ENCODE measurements at places on chromosomes 1 and 21.

- no peak for DNase-seq
Observed at GRCh38 chr1:234912548-234913277, 215.9 kb downstream of the TOMM20 start.

GRCh38 chr1:29197590-29197924 is 15.9 kb upstream of the SRSF4 start:
- peak; percentile 56 for DNase-seq

DNA sequence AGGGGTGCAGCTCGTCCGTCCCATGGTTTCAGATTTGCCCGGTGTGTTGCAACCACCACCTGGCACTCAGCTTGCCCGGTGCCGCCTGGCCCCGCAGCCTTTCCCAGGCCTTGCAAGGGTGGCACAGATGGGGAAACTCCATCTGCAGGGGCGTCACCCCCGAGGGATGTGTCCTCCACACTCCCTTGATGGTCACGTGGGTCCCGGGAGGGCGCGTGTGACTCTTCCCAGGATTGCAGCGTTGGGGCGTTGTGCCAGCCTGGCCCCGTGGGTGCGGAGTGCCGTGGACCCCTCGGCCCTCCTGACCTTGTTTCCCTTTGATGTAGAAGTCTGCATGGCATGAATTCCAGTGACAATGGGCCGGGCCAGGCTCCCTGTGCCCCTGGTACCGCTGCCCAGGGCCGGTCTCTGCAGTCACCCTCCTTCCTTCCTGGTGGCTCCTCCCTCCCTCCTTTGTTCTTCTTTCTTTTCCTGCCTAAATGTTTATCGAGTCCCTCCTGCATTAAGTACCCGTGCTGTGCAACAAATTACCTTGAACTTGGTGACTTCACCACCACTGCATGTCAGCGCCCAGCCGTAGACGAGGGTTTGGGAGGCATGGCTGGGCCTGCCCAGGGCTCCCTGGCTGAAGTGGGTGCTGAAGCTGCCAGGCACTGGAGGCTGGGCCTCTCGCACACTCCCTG is 22.9 kb downstream of the RRP1 start:
- DNase-seq, result no peak

DNA sequence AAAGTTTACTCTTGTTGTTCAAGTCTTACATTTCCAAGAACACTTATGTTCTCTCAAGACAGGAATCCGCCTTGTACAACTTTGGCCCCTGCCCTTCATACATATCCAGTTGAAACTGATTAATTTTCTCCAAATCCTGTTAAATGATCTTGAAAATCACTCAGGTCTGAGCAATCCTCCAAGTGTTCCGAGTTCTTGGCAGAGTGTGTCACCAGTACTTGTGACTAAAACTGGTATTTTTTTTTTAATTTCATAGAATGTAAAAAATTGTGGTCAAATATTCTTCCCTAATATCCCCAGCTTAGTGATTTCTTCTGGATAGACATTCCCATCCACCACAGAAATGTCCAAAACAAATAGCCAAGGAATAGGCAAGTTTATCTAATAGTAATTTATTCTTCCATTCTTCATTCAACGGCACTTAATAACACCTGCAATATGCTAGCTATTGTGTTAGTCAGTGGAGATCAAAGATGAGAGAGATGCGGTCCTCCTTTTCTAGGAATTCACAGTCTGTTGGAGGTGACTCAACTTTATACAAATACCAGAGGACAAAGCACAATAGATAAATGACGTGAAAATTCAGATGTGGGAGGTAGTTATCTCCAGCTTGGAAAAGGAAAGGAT is 71.4 kb downstream of the DIRAS3 start:
- DNase-seq, result peak; percentile 72

GRCh38 chr1:30707412-30708360 is 15.7 kb downstream of the MATN1 start:
- DNase-seq, result peak; percentile 64

DNA sequence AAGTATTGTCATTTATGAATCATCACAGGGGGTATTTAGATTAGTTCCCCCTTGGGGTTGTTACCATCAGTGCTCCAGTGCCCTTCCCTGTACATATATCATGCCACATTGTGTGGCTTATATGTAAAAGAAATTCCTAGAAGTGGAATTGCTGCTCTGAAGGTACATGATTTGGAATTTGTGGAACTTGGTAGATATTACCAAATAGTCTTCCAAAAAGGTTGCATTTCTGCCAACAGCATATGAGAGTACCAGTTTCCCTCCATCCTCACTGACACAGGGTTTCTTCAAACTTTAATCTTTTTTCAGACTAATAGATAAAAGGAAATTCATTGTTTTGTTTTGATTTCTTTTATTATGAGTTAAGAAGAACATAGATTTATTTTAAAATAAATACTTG is 41.3 kb downstream of the AKNAD1 start:
- no peak for DNase-seq

GRCh38 chr21:35925497-35925896 is 134.8 kb downstream of the SETD4 start:
- peak; percentile 14 for DNase-seq

DNA sequence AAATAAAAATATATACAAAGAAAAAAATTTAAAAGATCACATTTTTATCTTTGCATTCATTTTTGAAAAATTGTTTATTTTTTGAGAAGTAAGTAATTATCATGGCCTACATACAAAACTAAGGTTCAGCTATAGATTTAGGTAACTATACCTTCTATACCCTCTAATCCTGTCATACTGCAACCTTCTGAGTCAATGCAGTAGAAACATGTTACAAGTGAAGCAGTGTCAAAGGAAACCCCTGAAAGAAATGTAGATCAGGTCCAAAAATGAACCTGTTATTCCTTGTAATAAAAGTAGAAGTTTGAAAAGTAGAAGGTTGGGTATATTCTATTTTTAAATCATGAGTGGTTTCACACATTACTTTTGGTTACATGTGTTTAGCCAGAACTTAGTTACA is 51.3 kb downstream of the PTGS2 start:
- no peak for DNase-seq

- peak; percentile 27 for DNase-seq
Observed at GRCh38 chr1:195584870-195585624, 1023.2 kb downstream of the KCNT2 start.

DNA sequence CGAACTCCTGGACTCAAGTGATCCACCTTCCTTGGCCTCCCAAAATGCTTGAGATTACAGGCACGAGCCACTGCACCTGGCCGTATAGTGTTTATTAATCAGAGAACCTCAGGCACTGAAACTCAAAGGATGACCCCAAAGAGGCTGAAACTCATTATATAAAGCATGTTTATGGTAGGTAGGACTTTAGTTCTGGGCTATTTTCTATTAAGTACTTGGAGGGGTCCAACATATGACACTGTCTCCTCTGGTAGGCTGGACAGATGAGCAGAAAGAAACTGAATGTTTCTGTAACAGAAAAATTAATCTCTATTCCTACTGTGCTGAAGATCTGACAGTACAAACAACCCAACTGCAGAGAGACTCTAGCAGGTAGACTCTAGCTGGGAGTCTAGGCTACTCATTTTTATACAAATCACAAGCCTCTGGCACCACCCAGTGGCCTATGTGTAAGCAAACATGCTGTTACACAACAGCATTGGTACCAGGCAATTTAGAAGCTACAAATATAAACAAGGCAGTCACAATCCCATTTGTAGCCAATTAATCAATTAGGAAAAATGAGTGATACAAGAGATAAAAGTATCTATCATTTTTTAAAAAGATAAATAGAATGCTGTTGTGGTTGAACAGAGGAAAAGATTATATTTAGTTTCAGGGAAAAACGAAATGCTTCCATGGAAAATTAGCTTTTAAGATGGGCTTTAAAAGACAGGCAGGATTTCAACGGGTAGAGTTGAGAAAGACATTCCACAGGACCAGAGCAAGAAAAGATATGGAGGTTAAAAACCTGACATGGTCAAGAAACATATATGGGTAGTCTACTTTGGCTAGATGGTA is 10.4 kb downstream of the DCAF8 start:
- DNase-seq, result peak; percentile 74

GRCh38 chr1:21289700-21290545 is at the start of gene ECE1:
Gene ECE1, minus strand, starts transcription at chr1:21290463. Its CDS starts 49 bp downstream, at chr1:21290414.
- peak; percentile 47 for DNase-seq

GRCh38 chr1:234633246-234634003 is 23.4 kb upstream of the IRF2BP2 start:
- DNase-seq, result no peak

- DNase-seq, result no peak
Observed at GRCh38 chr1:162200096-162200847, 130.8 kb downstream of the NOS1AP start.

- no peak for DNase-seq
Observed at GRCh38 chr1:91799863-91800262, 86.1 kb downstream of the TGFBR3 start.

- DNase-seq, result no peak
Observed at GRCh38 chr1:1427106-1427819, 6.2 kb upstream of the ANKRD65 start.

DNA sequence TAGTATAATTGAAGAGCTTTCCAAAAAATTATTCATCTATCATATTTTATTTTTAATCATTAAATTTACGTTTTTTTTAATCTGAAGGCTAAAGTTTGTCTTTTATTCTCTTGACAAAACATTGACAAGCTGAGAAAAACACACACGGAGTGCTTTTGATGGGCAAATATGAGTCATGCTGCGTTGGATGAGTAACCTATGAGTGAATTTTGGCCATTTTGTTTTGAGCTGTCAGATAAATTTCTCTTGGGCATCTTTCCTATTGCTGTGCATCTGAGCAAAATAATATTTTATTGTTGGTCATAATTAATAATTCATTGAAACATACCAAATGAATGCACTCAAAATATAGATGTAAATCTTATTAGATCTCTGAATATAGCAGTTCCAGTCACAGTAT is 1144.1 kb upstream of the ADGRL2 start:
- DNase-seq, result peak; percentile 18

- peak; percentile 37 for DNase-seq
Observed at GRCh38 chr1:72186733-72187307, 95.5 kb downstream of the NEGR1 start.

GRCh38 chr1:10495475-10495817 is 20.7 kb downstream of the PEX14 start:
- no peak for DNase-seq

DNA sequence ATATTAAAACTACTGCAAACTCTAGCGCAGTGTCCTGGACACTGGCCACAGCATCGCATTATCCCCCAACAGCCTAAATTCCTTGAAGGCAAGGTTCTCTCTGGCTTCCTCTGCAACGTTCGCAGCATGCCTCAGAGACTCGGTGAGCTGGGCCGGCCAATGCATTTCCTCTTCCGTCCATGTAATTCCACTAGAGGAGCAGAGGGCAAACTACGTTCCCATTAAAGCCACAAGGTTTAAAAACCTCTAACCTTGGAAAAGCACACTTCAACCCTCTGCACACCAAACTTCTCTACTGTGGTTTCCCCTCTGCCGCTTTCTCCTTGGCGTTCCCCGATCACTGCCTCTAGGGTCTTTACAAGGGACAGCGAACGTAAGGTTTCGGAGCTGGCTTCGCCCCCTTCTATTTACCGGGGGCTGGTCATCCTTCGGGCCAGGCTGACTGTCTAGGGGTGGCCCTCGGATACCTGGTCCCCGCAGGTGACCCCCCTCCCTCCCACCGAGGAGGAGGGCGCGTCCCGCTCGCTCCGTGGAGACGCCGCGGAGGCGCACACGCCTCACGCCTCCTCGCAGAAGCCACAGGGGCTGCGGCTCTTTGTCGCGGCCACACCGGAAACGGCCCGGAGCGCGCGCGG is 456 bp upstream of the SMYD2 start:
- peak; percentile 55 for DNase-seq

GRCh38 chr1:6006882-6007281 is 14.7 kb upstream of the NPHP4 start:
- no peak for DNase-seq

GRCh38 chr1:186050360-186050759 is 316.2 kb downstream of the HMCN1 start:
- DNase-seq, result peak; percentile 13

- peak; percentile 31 for DNase-seq
Observed at GRCh38 chr1:225998560-225999226, 450 bp downstream of the SDE2 start.

- no peak for DNase-seq
Observed at GRCh38 chr1:36755303-36756230, 272.9 kb upstream of the CSF3R start.

DNA sequence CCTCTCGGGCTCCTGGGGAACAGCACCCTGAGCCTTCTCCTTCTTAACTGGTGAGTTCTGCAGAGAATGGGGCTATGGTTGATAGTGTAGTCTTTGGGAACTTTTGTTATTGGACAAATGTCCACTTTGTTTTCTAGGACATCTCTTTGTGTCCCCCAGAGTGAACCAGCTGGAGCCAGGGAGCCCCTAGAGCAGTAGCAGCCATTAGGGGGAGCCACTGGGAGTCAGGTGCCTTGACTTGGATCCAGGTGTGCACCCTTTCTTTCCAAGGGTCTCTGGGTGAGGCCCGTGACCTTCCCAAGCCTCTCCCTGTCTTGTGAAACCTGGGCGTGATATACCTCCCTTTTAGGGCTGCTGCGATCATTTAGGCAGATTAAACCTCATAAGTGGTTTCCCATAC is 36.9 kb downstream of the ABCG1 start:
- no peak for DNase-seq

- DNase-seq, result peak; percentile 77
Observed at GRCh38 chr21:41648591-41649031, 118.2 kb downstream of the RIPK4 start.

DNA sequence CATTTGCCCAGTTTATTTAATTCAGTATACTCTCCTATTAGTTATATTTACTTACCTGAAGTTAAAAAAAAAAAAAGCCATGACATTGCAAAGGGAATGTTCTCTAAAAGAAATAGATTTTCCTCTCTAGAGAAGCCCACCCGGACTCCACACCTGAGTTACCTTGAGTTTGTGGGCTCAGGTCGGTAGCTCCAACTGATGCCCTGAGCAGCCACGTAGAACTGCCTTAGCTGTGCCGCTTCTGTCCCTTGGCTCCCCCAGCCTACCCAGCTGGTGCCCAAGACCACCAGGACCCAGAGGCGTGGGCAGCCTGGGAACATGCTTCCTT is 250 bp downstream of the F5 start:
- DNase-seq, result no peak

DNA sequence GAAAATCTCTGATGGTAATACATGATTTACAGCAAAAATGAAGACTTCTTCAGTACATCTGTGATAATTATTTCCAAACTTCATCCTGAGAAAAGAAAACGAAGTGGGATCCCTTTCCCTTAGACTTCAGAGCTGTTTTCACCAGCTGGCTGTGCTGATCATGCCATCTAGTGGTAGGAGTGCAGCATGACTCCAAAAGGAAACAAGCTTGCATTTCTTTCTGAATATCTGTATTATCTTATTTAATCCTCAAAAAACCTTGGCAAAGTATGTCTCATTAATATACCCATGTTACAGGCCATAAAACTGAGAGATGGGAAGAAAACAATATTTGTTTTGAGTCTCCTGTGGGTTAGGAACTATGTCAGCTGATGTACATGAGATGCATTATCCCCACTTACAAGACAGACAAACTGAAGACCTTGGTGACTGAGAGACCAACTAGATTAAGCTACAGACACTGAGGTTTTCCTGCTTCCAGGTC is 9.8 kb upstream of the GJA8 start:
- peak; percentile 52 for DNase-seq

- no peak for DNase-seq
Observed at GRCh38 chr1:181191494-181192040, 103.1 kb downstream of the IER5 start.

Measured in EL (cell line).